ENCODE measurements at places on chromosomes 3 and 15.

DNA sequence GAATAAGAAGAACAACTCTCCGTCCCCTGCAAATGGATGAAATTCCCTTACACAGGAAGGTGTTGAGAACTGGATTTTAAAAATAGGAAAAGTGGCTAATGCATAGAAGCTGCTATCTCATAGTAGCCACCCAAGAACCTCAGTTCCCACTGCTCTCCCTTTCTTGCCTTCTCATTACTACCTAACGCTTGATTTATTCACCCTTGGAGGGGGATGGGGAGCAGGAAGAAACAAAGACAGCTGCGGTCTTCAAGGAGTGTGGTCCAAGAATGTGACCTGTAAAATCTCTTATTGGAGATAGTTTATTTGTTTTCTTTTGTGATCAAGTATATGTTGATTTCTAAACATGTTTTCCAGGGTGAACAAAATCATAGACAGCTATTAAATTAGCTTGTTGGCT, 274.1 kb upstream of the CTNNB1 start:
- no peak for DNase-seq

DNA sequence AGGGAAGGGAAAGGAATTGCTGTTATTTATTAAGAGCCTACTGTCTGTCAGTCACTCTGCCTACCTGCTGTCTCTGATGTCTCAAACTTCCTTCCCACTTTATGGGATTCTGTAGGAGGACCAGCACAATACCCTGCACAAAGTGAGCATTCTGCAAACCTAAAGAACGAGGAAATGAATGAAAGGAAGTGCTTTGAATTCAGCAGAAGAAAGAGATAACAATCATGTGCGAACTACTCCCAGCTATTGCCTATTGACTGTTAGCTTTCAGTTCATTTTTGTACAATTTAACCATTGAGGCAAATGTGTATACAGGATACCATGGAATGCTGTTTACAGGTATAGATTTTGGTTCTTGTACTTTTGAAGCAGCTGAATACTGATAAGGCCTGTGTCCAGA, 66.8 kb downstream of the CMSS1 start:
- no peak for DNase-seq

DNA sequence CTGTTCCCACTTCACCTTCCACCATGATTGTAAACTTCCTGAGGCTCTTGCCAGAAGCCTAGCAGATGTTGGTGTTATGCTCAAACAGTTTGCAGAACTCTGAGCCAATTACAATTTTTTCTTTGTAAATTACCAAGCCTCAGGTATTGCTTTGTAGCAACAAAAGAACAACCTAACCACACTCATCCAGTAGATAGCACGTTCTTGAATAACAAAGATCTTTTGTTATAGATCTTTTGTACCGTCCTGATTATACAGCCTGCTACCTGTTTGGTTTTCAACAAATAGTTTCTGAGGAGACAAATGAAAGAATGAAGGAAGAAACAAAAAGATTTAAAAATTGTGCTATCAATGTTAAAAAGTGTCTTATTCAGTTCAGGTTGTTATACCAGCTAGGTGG, 474.7 kb upstream of the ALCAM start:
- DNase-seq, result no peak

GRCh38 chr3:11037976-11038375, 45.4 kb downstream of the SLC6A1 start:
- DNase-seq, result no peak

GRCh38 chr3:63387568-63387967, 109.5 kb downstream of the SYNPR start:
- no peak for DNase-seq

GRCh38 chr3:88936831-88937230, 170.6 kb upstream of the EPHA3 start:
- no peak for DNase-seq

GRCh38 chr3:73179601-73180000, 118.1 kb downstream of the EBLN2 start:
- DNase-seq, result no peak

GRCh38 chr15:37111427-37111717, 11.0 kb upstream of the MEIS2 start:
- DNase-seq, result no peak

DNA sequence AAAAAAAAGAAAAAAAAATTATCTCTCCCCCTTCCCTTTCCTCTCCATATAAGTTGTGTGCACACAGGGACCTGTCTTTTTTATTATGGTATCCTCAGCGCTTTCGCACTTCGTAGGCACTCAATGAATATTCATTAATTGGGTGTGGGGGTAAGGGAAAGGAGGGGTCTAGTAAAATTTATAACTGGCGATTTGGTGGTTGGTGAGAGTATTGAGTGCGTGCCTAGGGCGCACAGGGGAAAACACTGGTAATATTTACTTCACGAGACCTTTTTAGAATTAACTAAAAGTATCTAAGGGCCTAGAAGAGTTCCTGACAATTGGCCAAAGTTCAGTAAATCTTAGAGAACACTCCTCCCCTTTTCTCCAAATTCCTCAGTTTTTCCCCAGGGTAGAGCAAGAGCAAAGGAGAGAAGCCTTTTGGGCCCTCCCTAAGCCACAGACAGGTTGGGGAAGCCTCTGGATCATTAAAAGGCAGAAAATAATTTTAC, 25.7 kb downstream of the TYRO3 start:
- DNase-seq, result no peak

DNA sequence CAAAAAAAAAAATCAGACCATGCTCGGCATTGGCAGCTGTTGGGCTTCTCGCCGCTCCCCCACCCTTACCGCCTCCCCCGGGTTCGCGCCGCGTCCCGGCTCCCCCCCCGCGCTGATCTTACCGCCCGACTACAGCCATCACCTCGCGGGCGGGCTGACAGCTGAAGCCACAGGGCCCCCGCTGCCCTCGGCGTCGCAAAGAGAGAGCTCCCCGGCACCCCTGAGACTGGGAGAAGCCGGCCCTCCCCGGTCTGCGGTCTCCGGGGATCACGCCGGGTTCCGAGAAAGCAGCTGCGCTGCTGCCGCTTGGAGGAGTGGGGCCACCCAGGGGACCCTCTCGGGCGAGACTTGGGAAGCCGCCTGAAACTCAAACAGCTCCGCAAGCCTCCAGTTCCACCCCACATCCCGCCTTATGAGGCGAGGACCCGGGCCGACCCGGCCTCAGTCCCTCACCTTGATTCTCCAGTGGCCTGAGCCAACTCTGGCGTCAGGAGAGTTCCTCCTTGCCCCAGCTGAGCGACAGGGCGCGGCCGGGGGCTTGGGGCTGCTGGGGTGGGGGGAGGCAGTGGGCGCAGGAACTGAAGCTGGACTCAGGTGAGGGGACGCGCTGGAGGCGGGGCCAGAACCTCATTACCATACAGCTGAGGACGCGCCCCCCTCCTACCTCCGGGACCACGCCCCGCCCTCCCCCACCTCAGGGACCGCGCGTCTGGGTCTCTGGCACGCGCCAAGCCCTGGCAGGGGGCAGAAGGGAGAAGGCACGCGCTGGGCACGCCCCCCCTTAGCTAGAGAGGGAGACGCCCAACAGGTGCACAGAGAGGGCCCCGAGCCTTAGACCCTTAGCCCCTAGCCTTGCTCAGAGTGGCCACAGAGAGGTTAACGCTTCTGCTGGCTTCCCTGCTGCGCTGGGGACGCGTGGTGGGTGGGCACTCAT, 1.0 kb upstream of the DLL4 start:
- DNase-seq, result no peak

DNA sequence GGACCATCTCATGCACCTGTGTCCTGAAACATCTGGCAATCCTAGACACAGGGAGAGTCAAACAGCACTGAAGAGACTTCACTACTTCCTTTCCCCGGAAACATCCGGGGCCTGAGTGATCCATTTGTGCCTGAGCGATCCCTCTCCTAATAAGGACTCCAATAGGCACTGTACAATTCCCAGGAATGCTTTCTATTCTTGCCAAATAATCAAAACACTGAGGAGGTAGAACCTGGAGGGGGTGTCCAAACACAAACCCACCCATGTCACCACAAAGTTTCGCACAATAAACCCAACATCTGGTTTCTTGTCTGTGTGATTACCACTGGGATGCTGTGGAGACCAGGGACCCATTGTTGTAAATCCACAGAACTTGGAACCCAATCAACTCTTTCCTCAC, 205.0 kb downstream of the OPA1 start:
- no peak for DNase-seq

- DNase-seq, result no peak
These were observed 92.0 kb downstream of the IGSF11 start for GRCh38 chr3:118942671-118943070.

- no peak for DNase-seq
These were observed 39.2 kb downstream of the FAH start for GRCh38 chr15:80191897-80192595.

GRCh38 chr3:55756976-55757375, 269.9 kb upstream of the WNT5A start:
- no peak for DNase-seq

GRCh38 chr3:152241142-152242017, 27.3 kb upstream of the MBNL1 start:
- no peak for DNase-seq

DNA sequence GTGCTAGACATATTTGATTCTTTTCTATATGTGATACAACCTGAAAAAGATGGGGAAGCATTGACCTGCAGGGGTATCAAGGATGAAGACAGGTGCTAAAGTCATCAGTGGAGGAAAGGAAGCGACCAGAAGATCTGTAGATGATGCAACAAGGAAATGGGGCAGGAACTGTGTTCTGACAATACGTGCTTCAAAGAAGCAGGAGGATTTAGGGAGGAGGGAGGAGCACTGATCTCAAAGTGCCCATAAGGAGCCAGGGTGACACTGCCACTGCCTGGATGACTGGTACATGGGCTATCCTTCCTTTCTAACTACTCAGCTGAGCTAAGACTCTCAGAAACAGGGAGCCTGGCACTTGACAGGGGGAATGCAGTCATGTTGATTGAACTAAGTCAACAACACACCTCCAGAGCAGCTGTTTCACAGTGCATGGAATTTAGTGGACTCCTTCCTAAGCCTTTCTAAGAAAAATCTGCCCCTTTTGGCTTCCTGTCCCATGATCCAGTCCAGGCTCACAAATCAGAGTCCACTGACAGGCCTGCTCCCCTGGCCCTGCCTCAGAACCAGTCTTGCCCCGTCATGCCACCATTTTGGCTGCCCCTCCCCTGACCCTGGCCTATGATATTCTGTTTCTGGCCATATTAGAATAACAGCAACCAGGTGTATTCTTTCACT, 12.0 kb downstream of the LYSMD4 start:
- no peak for DNase-seq

- DNase-seq, result no peak
These were observed 74.3 kb downstream of the MYO1E start for GRCh38 chr15:59298225-59298853.

GRCh38 chr15:62803856-62804400, 238.6 kb upstream of the TPM1 start:
- DNase-seq, result no peak

- DNase-seq, result no peak
These were observed 268.7 kb downstream of the TBC1D5 start for GRCh38 chr3:17473761-17474160.

- no peak for DNase-seq
These were observed 48.6 kb upstream of the LDHAL6B start for GRCh38 chr15:59157840-59158700.

DNA sequence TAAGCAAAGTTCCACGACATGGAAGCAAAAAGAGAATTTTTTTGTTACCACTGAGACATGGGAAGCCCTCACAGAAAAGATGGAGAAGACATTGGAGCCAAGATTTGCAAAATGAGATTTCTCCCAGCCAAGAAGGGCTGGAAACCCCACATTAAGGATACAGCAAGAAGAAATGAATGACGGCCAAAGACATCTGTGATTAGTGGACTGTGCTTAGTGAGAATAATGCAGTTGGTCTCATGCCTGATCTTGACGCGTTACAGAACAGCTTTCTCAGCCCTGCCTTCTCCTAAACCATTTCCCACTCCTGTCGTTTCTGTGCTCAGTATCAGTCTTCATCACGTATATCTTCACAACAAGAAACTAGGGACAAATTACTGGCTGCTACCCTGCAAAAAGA, 45.8 kb upstream of the ARRDC4 start:
- no peak for DNase-seq

GRCh38 chr15:35561308-35561707, 15.3 kb upstream of the DPH6 start:
- no peak for DNase-seq

- peak; percentile 68 for DNase-seq
These were observed 62.7 kb downstream of the PDE8A start for GRCh38 chr15:85044251-85044853.

GRCh38 chr3:162328649-162329048, 832.0 kb downstream of the OTOL1 start:
- DNase-seq, result no peak

- DNase-seq, result no peak
These were observed 69.2 kb downstream of the RASA2 start for GRCh38 chr3:141556034-141556433.

DNA sequence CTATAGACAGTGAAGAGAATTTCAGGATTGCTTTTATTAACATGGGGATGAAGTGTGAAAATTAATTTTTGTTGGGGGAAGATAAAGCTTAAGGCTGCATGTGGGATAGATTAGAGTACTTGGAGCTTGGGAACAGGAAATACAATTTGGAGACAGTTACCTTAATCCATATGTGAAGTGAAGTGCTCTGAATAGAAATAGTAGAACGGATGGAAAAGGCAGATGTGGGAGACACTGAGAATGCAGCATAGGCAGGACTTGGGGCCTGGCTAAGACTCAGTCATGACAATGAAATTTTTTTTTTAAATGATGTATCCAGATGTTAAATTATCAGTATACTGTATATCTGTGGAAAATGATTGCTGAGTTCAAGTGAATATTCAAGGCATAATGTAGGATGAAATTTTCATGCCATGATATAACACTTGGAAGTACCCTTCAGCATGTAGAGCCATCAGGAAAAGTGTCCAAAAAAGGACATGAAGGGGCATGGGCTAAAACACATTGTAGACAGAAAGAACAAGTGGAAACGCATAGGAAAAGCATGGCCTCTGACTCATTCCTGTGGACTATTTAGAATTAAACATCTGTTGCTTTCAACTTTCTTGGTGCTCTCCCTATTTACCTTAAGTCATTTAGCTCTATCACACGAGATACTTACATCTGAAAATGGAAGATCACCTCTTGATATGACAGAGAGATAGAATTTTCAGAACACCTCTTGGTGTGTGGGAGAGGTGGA, 134.8 kb downstream of the RBMS3 start:
- no peak for DNase-seq

- no peak for DNase-seq
These were observed 12.4 kb downstream of the PCYT1A start for GRCh38 chr3:196275126-196275525.

GRCh38 chr3:105139881-105140560, 226.7 kb upstream of the ALCAM start:
- no peak for DNase-seq

DNA sequence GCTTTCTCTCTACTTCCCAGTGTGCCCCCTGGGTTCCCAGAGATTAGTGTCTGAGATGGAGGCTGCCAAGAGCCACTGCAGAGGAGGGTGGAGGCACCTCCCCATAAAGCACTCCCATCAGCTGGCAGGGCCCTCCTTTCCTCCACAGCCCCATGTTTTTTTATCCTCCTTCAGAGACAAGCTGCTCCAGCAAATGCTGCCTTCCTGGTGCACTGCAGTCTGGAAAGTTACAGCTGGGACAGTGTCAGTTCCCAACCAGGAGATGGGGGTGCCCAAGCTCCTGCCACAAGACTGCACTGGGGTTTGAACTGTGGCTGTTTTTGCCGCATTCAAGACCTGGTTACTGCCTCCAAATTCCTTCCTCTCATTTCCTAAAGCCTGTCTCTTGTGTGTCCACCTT, 206.1 kb downstream of the CADPS start:
- DNase-seq, result no peak

GRCh38 chr3:196016485-196016884, 65.4 kb downstream of the TFRC start:
- DNase-seq, result no peak

Measured in hippocampal formation (tissue), 2 donors.